ENCODE measurements at places on chromosomes 6 and 20.

DNA sequence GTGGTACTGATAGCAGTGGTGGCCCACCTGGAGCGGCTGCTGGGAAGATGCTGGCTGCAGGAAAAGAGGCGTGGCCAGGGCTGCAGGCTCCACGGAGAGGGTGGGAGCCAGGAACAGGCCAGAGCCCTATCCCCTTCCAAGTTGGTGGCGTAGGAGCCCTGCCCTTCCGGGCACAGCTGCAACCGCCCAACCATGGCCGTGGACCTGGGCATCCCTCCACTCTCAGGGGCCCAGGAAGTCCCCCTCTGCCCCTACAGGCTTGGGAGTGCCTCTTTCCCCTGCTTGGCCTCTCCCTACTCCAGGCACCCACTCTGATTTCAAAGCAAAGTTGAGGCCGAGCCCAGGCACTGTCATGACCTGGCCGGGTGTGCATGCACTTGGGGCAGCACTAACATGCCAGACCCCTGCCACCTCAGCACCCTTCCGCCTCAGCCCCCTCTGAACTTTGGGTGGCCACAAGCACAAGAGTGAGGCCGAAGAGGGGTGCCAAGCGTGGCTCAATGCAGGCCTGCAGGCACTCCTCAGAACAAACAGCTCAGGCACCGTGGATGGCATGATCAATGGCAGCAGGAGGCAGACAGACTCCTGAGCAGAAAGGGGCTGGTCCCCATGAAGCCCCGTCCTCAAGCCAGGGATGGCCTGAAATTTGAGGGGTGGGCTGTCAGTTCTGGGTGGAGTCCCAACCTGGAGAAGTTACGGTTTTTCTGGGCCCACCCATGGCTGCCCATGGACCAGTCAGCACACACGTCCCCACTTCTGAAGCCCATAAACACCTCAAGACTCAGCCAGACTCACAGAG, 200.3 kb upstream of the PRND start:
- DNase-seq, result no peak

DNA sequence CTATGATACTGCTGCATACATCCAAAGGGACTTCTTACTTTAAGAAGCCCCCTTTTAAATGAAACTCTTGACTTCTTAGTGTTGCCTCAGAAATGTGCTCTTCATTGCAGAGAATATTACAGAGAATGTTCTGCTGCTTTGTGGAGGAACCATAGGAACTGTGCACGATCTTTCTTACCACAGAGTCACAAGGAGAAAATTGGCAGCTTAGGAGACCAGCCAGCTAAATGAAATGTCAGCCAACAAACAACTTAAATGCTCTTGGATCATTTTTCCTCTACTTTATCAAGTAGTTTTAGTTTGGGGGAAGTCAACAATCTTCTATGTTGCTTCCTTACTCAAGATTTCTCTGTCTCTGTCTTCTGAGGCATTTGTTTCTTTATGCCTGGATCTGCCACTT, 125.9 kb upstream of the MLIP start:
- DNase-seq, result no peak

GRCh38 chr6:133895573-133896343, 6.8 kb downstream of the TCF21 start:
- DNase-seq, result no peak

- no peak for DNase-seq
Observed at GRCh38 chr6:168459572-168459971, 18.6 kb downstream of the SMOC2 start.

DNA sequence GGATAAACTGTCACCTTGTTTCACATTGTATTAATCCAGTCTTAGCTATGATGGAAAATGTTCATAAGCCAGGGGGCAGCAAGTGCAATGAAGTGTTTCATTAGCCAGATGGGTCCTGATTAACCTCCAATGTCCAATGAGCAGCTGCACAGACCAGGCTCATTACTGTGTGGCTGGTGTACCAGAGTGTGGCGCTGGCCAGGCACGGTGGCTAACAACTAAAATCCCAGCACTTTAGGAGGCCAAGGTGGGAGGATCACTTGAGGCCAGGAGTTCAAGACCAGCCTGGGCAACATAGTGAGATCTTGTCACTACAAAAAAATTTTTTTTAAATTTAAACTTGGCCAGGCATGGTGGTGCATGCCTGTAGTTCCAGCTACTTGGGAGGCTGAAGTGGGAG, 201.7 kb upstream of the FOXQ1 start:
- DNase-seq, result no peak
